Effector memory CD8-positive, alpha-beta T cell (primary cell): ENCODE measurements at places on chromosomes 11 and 22.

GRCh38 chr11:75572744-75573143 is 10.7 kb downstream of the SERPINH1 start:
- DNase-seq, result no peak

GRCh38 chr11:71182791-71183677 is 69.3 kb downstream of the SHANK2 start:
- DNase-seq, result no peak

DNA sequence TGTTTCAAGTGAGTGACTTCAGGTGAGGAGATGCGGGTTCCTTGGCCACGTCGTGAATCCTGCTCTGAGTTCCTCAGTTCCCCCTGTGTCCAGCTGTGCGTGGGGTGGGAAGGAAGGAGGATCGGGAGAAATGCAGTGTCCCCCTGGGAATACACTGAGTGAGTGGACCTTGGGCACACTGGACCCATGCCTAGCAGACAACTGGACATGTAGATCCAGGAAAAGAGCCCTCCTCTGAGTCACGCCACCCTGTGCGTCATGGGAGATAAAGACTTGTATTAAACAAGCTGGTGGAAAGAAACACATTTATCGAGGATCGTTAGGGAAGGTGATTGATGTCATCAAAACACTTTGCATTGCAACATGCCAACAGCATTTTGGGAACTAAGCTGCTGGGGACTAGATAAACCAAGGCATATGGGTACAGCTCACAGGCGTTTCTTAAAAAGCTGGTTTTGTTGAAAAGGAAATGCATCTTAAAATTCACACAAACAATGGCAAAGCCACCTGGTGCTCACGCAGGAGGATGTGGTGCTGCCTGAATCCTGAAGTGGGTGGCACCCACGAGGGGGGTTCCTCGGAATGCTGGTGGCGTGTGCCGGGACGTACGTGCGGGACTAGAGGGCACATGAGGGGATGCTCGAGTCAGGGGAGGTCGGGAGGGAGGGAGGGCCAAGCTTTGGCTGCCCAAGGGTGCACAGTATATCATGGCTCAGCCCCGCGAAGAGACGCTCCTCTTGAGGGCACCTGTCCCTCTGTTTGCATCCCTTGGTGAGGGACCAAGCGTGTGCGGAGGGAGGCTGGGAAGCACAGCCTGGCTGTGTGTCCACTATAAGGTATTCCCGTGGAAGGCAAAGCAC is 303.5 kb downstream of the TBC1D22A start:
- DNase-seq, result no peak

DNA sequence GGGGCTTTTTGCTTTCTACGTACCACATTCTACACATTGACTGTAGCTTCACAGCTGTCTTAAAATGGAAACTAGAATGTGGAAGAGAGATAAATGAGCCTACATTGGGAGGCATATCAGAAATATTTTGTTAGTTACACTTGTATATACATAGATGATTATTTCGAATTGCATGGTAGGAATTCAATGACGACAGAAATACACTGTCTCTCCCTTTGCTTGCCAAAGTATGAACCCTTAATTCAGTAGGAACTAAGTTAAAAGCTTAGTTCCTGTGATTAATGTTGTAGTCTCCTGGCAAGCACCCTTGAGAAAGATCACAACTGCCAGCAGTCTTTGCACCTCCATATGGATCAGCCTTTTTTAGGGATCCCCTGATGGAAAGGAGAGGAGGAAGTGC is 10.1 kb downstream of the C11orf87 start:
- no peak for DNase-seq

DNA sequence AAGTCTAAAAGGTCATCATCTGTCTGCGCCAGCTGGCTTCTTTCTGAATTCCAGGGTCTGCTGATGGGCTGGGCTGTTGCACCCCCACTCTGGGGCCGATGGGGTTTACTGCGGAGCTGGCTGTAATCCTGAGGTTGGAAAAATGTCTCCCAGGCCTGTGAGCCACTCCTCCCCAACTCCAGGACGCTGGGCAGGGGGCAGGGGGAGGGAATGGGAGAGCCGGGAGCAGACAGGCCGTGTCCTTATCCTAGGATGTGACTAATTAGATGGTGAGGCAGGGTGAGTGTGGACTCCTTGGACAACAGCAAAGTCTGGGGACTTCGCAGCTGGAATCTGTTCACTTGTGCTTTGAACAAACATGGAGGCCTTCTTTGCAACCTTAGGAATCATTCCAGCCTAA is 48.7 kb downstream of the LRRC32 start:
- DNase-seq, result no peak

GRCh38 chr11:118592616-118593367 is 14.6 kb upstream of the PHLDB1 start:
- no peak for DNase-seq

DNA sequence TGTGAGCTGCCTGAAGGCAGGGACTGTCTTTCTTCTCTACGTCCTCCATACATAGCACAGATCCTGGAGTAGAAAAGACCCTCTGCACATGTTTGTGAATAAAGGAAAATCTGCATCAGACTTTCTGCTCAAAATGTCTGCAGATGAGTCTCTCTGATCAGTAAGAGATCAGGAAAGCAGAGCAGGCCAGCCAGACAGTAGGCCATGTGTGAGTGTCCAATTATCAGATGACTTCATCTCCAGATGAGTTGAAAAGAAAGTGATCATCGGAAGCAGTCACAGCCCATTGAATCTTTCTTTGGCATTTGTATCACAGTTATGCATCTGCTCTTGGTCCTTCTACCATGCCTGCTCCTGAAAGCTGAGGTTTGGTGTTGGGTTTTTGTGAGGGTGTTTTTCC is 298.7 kb upstream of the NCAM1 start:
- DNase-seq, result no peak

DNA sequence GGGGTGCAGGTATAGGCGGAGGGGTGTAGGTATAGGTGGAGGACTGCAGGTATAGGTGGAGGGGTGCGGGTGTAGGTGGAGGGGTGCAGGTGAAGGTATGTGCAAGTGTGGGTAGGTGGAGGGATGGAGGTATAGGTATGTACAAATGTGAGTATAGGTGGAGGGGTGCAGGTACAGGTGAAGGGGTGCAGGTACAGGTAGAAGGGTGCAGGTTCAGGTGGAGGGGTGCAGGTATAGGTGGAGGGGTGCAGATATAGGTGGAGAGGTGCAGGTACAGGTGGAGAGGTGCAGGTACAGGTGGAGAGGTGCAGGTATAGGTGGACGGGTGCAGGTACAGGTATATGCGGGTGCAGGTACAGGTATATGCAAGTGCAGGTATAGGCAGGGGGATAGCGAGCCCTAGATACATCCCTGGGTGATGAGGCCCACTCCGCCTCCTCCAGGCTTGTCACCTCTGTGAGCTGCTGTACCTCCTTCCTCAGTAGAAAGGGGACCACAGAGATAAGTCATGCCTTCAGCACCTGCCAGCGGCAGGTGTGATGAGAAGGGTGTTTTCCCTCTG is 17.2 kb downstream of the LINC01488 start:
- no peak for DNase-seq

DNA sequence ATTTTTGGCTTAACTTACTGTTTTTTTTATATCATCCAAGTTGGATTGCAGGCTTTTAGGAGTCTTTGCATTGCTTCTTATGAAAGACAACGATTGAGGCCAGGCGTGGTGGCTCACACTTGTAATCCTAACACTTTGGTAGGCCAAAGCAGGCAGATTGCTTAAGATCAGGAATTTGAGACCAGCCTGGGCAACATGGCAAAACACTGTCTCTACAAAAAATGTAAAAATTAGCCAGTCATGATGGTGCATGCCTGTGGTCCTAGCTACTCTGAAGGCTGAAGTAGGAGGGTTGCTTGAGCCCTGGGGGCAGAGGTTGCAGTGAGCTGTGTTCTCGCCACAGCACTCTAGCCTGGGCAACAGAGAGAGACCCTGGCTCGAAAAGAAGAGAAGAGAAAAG is 56.6 kb downstream of the BID start:
- no peak for DNase-seq

GRCh38 chr11:60797846-60798630 is 12.9 kb downstream of the MS4A10 start:
- DNase-seq, result no peak

DNA sequence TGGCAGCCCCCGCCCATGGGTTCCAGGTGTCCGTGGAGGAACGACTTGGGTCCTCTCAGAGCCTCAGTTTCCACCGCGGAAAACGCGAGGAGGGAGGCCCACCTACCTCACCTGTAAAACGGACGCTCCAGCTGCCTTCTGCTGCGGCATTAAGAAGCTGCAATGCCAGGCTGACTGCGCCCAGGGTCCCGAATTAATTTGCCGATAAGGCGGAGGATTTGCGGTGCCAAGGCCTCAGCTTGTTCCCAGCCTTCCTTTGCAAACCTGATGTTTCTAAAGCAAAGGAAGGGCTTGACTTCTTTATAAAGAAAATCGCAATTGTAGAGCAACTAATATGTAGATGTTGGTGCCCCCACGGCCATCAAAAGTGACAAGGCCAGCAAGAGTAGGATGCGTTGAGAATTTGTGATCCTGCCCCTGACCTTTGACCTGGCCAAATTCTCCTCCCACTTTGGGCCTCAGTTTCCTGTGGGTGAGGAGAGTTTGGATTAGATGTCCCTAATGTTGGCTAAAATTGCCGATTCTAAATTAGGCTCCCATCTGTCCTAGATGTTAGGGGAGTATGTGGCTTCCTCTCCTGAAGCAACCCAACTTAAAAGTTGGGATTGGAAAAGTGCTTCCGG is 849 bp upstream of the TCF20 start:
- no peak for DNase-seq

DNA sequence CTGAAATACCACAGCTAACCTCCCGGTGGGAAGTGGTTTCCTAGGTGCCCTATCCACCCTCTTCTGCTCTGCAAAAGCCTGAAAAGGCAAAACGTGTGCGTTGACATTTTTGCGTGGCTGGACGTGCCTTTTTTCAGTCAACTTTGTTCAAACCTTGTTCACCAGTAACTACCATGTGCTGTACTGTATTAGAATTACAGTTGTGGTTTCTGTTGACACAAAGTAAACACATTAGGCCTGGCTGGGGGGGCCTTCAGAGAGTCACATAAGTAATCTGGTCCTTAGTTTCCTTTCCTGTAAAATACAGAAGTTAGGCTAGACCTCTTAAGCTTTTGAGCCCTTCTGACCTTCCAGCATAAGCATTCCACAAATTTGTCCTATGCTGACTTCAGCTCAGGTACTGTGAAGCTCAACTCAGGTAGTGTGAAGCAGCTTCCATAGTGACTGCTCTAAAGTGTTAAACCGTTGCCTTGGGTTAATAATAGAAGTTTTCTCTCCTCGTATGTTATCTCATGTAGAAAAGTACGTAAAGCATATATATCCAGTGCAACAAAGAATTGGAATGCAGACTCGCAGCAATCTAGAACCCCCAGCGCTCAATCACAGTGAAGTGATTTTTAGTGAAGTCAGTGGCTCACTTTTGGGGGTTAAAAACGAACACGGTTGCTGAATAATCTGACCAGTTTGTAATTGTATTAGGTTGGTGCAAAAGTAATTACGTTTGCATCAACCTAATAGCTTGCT is 1.8 kb downstream of the EWSR1 start:
- DNase-seq, result no peak

DNA sequence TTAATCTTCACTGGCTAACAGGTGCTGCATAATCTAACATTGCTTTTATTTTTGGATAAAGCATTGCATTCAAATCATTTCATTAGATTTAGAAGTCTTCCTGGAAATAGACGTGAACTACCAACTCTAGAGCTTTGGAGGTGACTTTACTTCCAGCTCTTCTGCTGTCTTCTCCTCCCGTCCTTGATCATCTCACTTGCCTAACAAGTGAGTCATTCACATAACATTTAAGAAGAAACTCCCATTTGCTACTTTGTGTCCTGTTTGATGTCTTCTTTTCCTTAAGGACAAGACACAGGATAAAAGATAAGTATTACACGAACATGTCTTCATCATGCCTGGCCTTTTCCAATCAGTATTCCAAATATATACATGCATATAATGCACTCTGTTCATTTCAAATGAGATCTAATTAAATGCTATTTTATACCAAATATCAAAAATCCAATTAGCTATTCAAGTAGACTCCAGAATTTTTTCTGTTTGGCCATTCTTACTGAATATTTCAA is 88.3 kb downstream of the BDNF start:
- DNase-seq, result no peak

- DNase-seq, result no peak
Measured at GRCh38 chr11:117601006-117601708, 195.9 kb downstream of the DSCAML1 start.

GRCh38 chr22:39558254-39558727 is 12.3 kb upstream of the CACNA1I start:
- no peak for DNase-seq

DNA sequence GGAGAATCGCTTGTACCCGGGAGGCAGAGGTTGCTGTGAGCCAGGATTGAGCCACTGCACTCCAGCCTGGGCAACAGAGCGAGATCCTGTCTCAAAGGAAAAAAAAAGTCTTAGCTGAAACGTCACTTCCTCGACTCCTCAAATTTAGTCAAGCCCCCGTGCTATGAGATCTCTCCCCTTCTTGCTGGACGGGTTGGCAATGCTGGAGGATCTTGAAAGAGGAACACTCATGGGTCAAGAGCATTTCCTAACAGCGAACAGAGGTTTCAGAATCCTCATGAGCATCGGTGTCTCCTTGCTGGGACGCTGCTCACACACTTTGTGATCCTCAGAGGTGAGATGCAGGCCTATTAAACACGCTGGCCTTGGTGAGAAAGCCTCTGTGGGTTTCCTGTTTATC is 35.9 kb downstream of the APOL3 start:
- no peak for DNase-seq

DNA sequence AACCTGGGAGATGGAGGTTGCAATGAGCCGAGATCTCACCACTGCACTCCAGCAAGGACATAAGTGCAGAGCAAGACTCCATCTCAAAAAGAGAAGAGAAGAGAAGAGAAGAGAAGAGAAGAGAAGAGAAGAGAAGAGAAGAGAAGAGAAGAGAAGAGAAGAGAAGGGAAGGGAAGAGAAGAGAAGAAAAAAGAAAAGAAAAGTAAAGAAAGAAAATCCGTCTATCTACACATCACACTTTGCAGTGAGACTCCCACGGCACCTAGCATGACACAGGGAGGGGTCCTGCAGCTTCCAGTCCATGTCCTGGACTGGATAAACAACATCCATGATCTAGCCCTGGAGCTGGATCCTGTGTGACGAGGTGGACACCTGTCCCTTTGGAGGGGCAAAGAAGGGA is 4.0 kb upstream of the PPARA start:
- DNase-seq, result no peak

DNA sequence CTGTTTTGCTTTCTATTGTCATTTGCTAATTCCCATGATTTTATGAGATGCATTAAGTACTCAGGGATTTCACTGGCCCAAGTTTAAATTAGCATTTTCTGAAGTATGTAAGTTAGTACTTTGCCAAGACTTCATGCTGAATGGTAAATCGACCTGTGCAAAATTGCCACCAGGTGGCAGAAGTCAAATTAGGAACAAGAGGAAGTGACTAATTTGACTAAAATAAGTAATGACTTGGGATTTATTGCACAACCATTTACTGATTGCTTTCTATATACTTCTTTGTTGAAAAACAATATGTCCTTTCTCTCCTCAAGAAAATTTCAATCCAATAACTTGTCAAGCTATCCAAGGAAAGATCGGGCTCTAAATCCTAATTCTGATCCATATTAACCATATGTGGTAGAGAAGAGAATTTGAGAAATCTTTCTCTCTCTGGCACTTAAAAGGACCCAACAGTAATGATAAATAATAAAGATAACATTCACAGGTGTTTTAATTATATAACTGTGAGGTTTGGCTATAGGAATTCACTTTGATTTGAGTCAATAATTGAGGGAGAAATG is 253.7 kb upstream of the CHORDC1 start:
- no peak for DNase-seq
